CD4-positive, alpha-beta T cell (primary cell): ENCODE measurements at places on chromosomes 6 and 20.

DNA sequence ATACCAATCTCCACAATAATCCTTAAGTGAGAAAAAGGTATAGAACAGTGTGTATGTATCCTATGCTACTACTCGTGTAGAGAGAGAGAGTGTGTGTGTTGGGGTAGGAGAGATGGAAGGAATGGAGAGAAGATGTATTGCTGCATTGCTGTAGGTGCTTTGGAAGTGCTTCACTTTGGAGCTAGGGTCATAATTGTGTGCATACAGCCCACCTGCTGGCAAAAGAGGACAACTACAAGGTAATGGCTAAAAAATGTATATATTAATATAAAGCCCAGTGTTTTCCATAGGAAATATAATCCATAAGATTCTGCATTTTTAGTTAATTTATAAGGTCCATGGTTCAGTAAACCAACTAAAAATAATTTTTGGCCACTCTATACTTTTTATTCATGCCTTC, 36.1 kb downstream of the SERAC1 start:
- no peaks in the 10 kb centered on the region for H3K27me3 ChIP-seq
- no peak overlapping the region for H3K27ac ChIP-seq
- no peak for DNase-seq
- no peak overlapping the region for H3K4me3 ChIP-seq
- H3K36me3 ChIP-seq, result peaks cover 4% of the 10 kb centered on the region

GRCh38 chr6:112215488-112216284, 38.7 kb downstream of the LAMA4 start:
- no peak overlapping the region for H3K27ac ChIP-seq
- no peak for DNase-seq
- H3K4me3 ChIP-seq, result no peak overlapping the region
- H3K27me3 ChIP-seq, result peaks cover 5% of the 10 kb centered on the region

- H3K36me3 ChIP-seq, result no peaks in the 10 kb centered on the region
- no peak overlapping the region for H3K4me3 ChIP-seq
- no peak overlapping the region for H3K27ac ChIP-seq
Measured at GRCh38 chr6:143167224-143167623, 106.5 kb downstream of the AIG1 start.

DNA sequence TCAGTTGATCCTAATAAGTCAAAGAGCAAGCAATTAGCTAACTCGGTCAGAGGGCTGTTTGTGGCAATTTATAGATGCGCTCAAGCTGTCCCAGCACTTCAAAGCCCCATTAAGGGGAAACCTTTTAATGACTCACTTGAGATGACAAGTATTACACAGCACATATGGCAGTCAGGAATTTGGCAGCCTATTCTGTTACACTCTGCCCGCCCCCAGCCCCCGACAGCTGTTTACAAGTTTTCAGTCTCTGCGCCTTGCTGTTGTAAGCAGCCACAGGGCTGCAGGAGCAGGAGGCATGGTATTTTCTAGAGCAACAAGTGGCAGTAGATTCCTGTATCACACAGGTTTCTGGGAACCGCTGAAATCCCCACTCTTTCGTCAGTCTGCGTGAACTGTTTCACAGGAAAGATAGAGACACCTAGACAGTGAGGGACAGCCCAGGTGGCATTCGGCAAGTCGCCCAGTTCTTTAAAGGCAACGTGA, 263.0 kb downstream of the FOXC1 start:
- no peaks in the 10 kb centered on the region for H3K4me1 ChIP-seq
- H3K27me3 ChIP-seq, result no peaks in the 10 kb centered on the region
- DNase-seq, result no peak
- H3K4me3 ChIP-seq, result no peak overlapping the region
- no peaks in the 10 kb centered on the region for H3K36me3 ChIP-seq

DNA sequence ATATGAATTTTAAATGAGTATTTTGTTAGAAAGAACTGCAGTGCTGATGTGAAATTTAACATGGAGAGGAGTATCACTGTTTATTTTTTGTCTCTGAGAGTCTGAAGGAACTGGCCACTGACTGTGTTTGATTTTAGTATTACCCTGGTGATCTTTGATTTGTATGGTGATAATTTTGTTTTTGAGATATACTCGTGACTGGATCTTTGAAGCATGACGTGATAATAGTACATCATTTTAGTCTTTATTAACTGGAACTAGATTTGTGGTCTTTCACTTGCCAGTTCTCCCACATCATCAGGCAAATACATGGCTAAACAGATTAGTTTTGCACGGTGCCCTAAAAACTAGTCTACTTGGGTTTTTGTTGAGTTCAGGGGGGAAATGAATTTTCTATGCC, 55.5 kb downstream of the ARID1B start:
- peaks cover 17% of the 10 kb centered on the region for H3K36me3 ChIP-seq
- H3K27ac ChIP-seq, result no peak overlapping the region

- no peak overlapping the region for H3K4me3 ChIP-seq
- no peaks in the 10 kb centered on the region for H3K4me1 ChIP-seq
- no peaks in the 10 kb centered on the region for H3K27me3 ChIP-seq
- no peaks in the 10 kb centered on the region for H3K36me3 ChIP-seq
- H3K27ac ChIP-seq, result no peak overlapping the region
- DNase-seq, result no peak
Measured at GRCh38 chr20:19026901-19027644, 185.4 kb upstream of the SLC24A3 start.

GRCh38 chr6:1079525-1079924, 232.4 kb upstream of the FOXQ1 start:
- no peaks in the 10 kb centered on the region for H3K27me3 ChIP-seq
- no peak for DNase-seq
- H3K4me3 ChIP-seq, result no peak overlapping the region
- H3K4me1 ChIP-seq, result no peaks in the 10 kb centered on the region
- H3K36me3 ChIP-seq, result no peaks in the 10 kb centered on the region

DNA sequence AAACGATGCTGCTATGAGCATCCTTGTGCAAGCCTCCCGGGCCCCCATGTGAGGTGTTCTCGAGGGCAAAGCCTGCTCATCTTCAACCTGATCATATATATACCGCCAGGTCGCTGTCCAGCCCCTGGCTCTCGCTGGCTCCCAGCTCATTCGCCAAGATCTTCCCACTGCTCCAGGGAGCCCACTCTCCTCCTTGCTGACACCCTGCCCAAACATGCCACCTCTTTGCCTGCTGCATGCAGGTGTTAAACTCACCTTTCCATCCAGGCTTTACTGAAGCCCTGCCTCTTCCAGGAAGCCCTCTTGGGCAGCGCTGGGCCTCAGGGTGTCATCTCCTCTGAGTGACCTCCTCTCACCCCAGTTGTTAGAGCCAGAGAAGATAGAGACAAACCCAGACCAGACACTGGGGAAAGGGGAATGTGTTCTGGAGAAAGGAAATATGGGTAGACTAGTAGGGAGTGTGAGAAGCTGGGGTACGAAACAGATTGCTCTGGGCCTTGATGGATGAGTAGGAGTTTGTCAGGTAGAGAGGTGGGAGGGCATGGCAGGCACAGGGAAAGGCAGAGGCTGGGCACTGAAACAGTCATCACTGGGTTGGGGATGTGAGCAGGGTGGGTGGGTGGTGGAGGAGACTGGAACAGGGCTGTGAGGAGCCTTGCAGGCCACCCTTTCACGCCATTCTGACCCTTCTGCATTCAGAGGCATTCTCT, 1.2 kb upstream of the DLGAP4 start:
- H3K27ac ChIP-seq, result no peak overlapping the region
- no peaks in the 10 kb centered on the region for H3K36me3 ChIP-seq
- DNase-seq, result no peak
- H3K4me3 ChIP-seq, result no peak overlapping the region

DNA sequence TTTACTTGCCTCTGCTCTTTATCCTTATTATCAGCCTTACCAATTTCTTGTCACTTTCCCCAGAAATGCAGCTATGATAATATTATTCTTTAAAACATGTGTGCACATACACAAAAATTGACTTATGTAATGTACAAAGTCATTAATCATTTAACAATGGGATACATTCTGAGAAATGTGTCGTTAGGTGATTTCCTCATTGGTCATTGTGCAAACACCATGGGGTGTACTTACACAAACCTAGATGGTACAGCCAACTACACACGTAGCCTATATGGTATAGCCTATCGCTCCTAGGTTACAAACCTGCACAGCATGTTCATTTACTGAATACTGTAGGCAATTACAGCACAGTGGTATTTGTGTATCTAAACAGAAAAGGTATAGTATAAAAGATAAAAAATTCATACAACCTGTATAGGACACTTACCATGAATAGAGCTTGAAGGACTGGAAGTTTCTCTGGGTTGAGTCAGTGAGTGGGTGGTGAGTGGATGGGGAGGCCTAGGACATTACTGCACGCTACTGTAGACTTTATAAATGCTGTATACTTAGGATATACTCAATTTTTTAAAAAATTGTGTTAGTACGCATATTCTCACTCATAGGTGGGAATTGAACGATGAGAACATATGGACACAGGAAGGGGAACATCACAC, 56.9 kb downstream of the HIVEP1 start:
- no peaks in the 10 kb centered on the region for H3K36me3 ChIP-seq
- no peak for DNase-seq
- H3K4me3 ChIP-seq, result no peak overlapping the region
- peaks cover 10% of the 10 kb centered on the region for H3K4me1 ChIP-seq

DNA sequence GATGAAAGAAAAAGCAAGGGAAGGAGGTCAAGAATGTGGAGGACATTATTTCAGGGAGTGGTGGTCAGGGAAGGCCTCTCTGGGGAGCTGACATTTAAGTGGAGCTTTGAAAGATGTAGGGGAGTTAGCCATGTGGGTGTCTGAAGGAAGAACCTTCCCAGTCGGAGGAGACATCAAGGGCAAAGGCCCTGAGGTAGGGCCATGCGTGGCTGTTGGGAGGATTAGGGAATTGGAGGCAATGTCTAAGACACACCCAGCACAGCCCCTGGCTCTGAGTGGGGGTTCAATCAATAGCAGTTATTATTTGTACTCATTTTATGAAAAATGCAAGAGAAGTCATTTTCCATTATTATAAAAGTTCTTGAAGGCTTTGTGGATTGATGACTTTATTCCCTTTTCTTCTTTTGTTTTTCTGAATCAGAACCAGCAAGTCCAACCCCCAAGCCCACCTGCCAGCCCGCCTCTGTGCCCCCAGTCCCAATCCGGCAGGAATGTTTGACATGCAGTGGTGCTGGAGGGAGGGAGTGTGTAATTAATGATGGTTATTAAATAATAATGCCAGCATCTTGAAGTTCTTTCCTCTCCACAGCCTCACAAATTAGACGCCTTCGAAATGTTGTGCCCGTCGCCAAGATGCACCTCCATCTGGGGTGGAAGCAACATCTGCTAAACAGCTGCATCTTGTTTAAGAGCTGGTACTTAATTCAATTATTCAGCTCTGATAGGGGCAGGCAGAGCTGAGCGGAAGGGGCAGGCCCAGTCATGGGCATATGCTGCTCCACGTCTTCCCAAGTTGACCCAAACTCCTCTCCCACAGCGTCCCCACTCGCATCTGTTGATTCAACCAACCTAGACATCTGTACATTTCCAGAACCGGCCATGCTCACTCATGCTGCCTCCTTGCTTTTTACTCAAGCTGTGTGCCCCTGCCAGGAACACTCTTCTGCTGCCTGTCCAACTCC, 81.3 kb upstream of the SIRPA start:
- peaks cover 9% of the 10 kb centered on the region for H3K27me3 ChIP-seq
- no peak overlapping the region for H3K4me3 ChIP-seq
- H3K4me1 ChIP-seq, result peaks cover 25% of the 10 kb centered on the region
- no peaks in the 10 kb centered on the region for H3K36me3 ChIP-seq

GRCh38 chr6:168722397-168722796, 281.4 kb downstream of the SMOC2 start:
- no peak for DNase-seq
- H3K27me3 ChIP-seq, result no peaks in the 10 kb centered on the region
- H3K4me1 ChIP-seq, result no peaks in the 10 kb centered on the region
- no peaks in the 10 kb centered on the region for H3K36me3 ChIP-seq
- H3K27ac ChIP-seq, result no peak overlapping the region

DNA sequence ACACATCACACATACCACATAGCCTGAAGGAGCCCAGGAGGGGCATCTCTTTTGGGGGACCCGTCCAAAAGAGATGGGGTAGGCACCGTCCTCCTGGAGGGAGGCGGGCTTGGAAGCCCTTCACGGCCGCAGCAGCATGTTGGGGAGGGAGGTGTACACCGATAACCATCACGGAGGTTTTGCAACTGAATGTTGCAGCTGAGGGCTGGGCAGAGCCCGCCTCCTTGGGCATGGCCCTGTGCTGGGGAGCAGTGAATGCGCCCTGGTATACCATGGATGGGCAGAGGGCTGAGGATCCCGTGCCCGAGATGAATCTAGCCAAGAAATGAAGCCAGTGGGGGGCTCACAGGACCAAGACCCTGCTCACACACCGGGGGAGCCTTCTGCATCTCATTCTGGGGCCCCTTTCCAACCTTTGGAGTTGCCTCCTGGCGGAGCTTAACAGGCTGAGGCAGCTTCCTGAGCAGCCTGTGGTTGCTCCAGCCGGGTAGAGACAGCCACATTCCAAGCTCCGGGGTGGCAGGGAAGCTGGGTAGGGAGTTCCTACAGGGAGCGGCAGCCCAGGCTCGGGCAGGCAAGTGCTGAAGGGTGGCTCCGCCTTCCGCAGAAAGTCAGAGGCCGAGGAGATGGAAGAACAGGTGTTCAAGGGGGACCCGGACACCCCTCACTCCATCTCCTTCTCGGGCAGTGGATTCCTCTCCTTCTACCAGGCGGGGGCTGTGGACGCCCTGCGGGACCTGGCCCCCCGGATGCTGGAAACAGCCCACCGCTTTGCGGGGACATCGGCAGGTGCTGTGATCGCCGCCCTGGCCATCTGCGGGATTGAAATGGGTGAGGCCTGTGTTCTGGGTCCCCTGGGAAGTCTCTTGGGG, at the start of gene PNPLA1:
Gene PNPLA1 (plus strand): TSS at position 227 of the 872 bp plus-strand sequence. CDS start 400 bp downstream, at position 627.
- H3K27ac ChIP-seq, result no peak within 1 kb of the TSS
- no peaks in the 10 kb centered on the region for H3K27me3 ChIP-seq
- DNase-seq, result no peak

DNA sequence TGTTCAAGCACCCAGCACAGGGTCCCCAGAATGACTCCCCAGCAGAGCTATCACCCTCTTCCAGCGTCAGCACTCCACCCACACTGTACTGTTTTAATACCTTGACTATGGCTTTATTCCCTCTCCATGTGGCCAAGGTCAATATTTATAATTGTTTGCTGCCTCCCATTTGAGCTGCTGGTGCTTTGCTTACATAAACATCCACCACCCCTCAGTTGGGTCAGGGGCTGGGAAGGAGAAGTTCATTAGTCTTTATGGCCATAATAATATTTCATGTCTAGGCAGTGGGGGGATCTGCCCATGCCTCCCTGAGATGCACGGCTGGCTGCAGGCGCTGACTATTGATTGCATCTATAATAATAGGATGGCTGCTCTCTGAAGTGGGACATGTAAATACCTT, 41.8 kb upstream of the SAYSD1 start:
- no peak overlapping the region for H3K27ac ChIP-seq
- H3K4me1 ChIP-seq, result no peaks in the 10 kb centered on the region
